ENCODE measurements at places on chromosomes 7 and 10.

GRCh38 chr10:110067960-110068770, 60.4 kb downstream of the ADD3 start:
- DNase-seq, result peak; percentile 65

GRCh38 chr7:95798401-95798930, 26.1 kb downstream of the DYNC1I1 start:
- DNase-seq, result no peak

DNA sequence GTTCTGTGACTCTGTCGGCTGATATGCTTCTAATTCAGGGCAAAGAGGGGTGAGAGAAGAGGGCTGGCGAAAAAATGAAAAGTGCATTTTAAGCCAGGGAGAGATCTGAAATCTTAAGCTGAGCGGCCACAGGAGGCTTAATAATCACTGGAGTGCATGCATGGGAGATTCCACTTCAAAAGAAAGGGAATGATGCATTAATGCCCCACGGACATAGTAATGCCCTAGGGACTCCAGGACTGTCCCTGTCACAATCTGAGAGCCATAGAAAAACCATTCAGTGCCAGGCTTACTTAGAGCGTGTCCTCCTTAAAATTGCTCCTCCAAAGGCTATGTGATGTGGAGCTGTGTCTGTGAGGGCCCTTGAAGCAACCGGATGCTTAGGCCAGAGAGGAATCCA, 75.1 kb downstream of the NHLRC2 start:
- DNase-seq, result no peak

GRCh38 chr7:151863386-151864079, 13.4 kb downstream of the PRKAG2 start:
- DNase-seq, result no peak

DNA sequence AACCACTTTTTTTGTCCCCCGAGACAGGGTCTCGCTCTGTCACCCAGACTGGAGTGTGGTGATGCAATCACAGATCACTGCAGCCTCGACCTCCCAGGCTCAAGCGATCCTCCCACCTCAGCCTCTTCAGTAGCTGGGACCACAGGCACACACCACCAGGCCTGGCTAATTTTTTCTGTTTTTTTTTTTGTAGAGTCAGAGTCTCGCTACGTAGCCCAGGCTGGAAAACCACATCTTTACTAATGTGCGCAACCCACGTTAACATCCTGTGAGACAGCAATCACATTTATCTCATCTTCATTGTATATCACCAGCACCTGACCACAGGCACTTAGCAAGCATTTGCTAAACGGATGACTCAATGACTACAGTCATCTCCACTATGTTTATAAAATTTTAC, 77.8 kb upstream of the ATP6V0A4 start:
- DNase-seq, result no peak

- no peak for DNase-seq
Observed at GRCh38 chr7:1993776-1994740, 238.7 kb downstream of the MAD1L1 start.

DNA sequence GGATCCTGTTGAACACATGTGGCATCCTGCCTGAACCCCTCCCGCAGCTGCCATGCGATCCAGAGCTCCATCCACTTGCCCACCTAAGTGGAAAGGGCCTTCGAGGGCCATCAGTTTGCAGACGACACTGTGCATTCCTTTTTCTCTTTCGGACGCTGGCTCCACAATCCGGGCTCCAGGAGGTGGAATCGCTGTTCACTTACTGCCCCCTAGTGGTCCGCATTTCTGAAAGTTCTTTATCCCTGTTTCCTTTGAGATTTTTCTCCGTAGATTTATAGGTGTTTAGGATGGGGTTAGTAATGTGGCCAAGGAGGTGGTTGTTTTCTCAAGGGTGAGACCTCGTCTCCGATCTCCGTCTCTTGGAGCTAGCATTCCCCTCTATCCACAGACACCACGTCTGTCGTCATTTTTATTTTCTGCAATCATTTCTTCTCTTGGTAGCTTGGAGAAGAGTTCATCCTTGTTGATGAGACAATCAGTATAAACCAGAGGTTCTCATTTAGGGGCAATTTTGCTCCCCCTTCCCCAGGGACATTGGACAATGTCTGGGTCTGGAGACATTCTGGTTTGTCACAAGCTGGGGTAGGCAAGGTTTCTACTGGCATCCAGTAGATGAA, 204.6 kb downstream of the ARHGAP21 start:
- DNase-seq, result peak; percentile 22

GRCh38 chr10:55024713-55025112, 223.7 kb upstream of the PCDH15 start:
- DNase-seq, result peak; percentile 12

- no peak for DNase-seq
Observed at GRCh38 chr10:126315494-126316177, 72.6 kb downstream of the ADAM12 start.

GRCh38 chr10:79063071-79063491, 5.7 kb upstream of the ZMIZ1 start:
- no peak for DNase-seq

GRCh38 chr7:106561151-106561550, 99.8 kb downstream of the CCDC71L start:
- no peak for DNase-seq

DNA sequence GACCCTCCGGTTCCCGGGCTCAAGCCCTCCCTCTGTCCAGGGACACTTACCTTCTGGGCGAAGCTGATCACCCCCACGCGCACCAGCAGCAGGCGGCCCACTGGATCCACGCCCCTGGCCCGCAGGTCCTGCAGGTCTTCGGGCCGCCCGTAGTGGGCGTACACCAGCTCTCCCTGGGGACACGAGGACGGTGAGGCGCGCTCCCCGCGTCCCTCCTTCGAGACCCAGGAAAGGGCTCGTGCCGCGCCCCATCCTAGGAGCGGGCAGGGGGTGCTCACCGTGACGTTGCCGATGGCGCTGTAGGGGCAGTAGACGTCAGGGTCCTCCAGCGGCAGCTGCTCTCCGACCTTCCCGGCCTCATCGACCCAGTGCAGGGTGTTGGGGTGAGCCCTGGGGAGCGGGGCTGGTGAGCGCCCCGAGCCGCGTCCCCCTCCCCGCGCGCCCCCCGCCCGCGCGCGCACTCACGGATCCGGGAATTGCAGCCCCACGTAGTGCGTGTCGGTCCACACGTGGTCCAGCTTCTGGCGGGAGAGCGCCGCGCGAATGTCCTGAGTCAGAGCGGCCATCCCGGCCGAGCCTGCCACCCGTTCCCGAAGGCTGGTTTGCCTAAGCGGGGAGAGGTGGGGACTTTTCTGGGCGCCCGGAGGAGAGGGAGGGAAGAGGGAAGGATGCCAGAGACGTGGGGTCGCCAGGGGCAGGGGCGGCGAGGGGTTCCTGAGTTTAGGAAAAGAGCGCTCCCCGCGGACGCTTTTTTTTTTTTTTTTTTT, 8.2 kb downstream of the TFR2 start:
- DNase-seq, result peak; percentile 44

GRCh38 chr7:157279741-157280215, 57.0 kb upstream of the DNAJB6 start:
- no peak for DNase-seq

GRCh38 chr7:148625342-148625741, 34.8 kb downstream of the C7orf33 start:
- no peak for DNase-seq

GRCh38 chr7:130270947-130271800, 4.5 kb downstream of the CPA2 start:
- DNase-seq, result no peak

GRCh38 chr10:43913676-43914235, 265.1 kb upstream of the ZNF32 start:
- no peak for DNase-seq

DNA sequence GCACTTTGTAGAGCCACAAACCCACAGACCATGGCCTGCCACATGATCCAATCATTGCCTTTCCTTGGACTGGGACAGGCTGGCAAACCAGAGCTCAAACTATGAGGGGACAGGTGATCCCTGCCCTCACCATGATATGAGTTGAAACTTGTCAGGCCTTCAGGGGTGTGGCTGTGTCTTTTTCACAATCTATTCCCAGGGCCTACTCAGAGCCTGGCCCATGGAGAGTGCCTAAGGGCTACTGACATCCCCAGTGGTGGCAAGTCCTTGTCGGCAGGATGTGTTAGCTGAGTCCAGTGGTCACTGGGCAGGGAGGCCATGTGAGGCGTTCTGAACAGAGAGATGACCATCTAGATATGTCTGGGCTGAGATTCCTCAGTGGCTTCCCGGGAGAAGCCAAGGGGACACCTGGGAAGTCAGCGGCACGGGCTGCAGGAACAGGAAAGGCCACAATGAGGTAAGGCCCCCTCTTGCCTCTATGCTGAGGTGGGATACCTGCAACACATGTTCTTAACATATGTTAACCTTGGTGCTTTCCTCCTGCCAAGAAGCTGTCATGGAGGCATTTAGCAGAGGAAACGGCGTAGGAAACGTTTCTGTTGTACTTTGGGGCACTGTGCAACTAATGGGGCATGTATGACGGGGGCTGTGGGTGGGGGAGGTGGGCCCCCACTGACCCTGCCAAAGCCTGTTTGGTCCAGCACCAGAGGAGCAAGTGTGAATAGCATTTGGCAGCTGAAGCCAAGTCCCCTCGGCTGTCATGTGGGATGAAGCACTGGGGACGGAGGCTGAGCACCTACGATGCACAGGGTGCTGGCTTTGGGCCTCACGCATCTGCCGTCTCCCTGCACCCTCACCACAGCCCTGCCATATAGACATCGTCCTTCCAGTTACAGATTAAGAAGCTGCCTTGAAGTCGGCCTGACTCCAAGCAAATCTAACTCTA, 384.0 kb downstream of the RPS24 start:
- no peak for DNase-seq

DNA sequence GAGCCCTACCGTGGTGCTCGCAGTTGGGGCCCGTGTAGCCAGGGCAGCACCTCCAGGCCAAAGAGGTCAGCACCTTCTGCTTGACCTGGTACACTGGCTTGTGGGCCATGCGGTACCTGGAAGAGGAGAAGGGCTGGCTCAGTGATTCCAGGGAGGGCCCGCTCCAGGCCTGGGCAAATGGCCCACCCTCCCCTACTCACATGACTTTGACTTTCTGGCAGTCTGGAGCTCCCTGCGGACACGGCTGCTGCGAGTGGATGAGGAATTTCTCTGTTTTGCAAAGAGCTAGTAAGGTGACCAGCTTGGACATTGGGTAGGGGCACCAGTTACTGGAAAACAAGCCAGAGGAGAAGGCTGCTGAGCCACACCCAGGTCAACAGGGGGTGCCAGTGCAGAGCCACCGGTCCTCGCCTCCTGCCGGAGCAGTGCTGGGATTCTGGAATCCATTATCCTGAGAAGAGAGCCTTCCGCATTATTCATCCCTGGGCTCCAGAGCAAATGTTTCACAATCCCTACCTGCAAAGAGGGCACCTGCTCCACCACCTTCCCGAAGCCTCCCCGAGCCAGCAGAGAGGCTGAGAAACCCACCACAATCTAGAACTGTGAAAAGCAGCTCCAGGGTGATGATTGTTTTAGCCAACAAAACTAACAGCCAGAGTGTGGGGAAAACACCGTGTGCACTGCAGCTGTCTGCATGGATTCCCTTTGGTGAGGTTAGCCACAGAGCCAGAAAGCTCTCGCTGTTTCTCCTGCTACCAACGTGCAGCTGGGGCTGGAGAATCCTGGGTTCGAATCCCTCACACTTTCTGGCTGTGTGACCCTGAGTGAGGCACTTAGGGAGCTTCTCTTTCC, 11.8 kb downstream of the MMRN2 start:
- DNase-seq, result no peak

GRCh38 chr10:74314166-74314565, 163.1 kb downstream of the ADK start:
- DNase-seq, result peak; percentile 65

GRCh38 chr10:132571650-132572544, 34.3 kb downstream of the INPP5A start:
- DNase-seq, result no peak

DNA sequence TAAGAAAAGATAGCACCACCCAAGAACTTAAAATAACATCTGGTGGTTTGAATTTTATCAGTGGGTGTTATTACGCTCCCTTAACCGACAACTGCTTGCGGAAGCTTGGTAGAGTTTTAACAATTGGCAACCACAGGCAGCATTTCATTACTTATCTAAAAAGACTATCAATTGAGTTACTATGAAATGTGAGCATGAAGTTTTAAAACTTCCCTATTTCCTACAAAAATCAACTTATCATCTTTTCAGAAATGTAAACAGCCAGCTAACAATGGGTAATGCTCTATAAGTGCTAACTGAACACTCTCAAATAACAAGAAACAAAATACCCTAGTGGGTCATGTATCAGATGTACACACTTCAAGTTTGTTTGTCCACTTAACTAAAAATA, 68.8 kb downstream of the OSBPL3 start:
- peak; percentile 17 for DNase-seq

- DNase-seq, result no peak
Observed at GRCh38 chr10:60031183-60031582, 124.8 kb upstream of the CCDC6 start.

- no peak for DNase-seq
Observed at GRCh38 chr7:299628-300027, 9.7 kb downstream of the FOXL3 start.

- DNase-seq, result no peak
Observed at GRCh38 chr10:112855134-112855533, 94.9 kb upstream of the TCF7L2 start.

DNA sequence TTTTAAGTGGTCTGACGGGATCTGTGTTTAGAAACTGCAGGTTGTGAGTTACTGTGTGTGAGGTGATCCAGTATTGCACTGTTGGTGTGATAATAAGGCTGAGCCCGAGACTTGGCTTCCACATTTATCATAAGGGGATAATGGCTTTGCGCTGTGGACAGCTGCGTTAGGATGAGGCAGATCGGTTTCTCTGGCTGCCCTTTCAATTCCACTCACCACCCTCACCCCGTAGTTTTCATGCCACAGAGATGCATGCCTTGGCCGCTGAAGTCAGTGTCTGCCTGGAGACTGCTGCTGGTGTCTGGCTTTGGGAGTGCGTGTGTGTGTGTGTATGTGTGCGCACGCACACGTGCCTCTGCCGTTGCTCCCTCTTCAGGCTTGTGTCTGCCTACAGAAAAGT, 273.0 kb downstream of the CCDC3 start:
- DNase-seq, result no peak

GRCh38 chr10:21531164-21531563, 2.9 kb upstream of the MLLT10 start:
- DNase-seq, result peak; percentile 44

- DNase-seq, result no peak
Observed at GRCh38 chr10:102962951-102963755, 45.1 kb downstream of the CNNM2 start.

DNA sequence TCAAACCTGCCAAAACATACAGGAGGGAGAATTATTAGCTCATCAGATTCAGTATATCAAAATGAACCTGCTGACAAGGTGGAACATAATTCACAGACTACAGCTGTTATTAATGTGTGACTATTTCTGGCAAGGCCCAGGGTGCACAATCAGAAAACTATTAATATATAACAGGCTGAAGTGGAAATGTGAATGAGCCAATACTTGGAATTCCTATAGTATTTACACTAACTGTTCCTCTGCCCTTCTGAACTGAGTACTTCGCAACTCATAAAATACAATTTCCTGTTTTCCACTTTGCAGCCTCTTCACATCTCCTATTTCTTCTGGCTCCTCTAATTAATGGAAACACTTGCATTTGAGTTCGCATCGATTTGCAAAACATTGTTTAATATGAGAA, 330.8 kb downstream of the DPP6 start:
- no peak for DNase-seq
